Stimulated activated CD8-positive, alpha-beta memory T cell treated with anti-CD3 and anti-CD28 coated beads, Interleukin-2, amount 100 ng/mL, for 48 hours (primary cell): ENCODE measurements at places on chromosomes 12 and 14.

- DNase-seq, result no peak
Measured at GRCh38 chr14:21032326-21033132, 2.1 kb downstream of the RNASE13 start.

GRCh38 chr12:94990222-94990621 lies 13.3 kb downstream of the NDUFA12 start:
- DNase-seq, result no peak

- no peak for DNase-seq
Measured at GRCh38 chr12:75432924-75433323, 42.0 kb downstream of the GLIPR1L2 start.

DNA sequence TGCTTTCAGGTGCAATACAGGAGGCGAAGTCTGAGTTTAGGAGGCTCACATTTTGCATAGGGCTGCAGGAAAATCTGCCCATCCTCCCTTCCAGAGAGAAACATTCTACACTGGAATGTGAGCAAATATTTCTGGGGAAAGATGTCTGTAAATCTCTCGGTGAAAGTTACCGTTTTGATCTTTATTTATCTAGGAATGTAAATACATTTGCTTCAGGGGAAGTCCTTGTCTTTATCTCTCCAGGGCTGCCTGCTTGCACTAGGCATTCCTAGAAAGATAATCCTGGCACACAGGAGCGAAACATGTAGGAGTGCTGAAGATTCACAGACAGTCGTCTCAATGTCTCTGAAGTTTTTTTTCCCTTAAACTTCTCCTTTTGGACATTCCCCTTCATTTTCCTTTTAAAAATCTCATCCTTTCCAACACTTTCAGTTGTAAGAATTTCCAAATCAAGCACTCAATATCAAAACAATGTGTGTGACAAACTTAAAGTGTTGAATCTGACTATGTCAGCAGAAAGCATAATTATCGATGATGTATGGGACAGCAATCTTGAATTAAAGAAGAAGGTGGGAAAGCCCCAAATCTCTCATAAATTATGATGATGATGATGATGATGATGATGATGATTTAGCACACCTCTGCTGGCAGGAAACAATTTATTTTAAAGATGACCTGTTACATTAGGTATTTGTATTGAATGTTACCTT lies 113.4 kb upstream of the RESF1 start:
- DNase-seq, result no peak

- DNase-seq, result no peak
Measured at GRCh38 chr12:28568704-28569103, 378.4 kb downstream of the CCDC91 start.

DNA sequence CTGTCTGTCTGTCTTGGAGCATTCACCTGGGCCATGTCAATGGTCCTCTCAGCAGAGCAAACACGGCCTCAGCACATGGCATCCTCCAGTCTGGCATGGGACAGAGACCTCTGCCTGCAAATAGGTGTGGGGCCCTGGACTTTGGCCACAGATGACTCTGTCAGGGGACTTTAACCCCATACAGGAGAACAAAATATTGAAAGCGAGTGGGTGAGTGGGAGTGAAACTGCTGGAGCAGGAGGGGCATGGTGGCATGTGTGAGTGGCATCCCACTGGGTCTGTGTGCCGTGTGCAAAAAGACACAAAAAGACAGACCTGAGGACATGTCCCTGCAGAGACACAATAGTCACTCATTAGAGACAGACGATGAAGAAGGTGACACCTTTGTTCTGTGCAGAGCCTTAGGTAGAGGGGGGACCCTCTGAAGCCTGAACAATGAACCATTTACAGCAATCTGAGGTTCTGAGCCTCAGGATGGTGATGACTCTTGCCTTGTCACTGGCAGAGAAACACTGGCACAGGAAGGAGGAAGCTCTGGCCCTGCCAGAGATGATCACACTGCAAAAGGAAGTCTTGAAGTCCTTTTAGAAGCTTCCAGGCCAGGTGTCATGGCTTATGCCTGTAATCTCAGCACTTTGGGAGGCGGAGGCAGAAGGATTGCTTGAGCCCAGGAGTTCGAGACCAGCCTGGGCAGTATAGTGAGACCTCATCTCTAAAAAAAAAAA lies 7.5 kb downstream of the LAG3 start:
- DNase-seq, result no peak

DNA sequence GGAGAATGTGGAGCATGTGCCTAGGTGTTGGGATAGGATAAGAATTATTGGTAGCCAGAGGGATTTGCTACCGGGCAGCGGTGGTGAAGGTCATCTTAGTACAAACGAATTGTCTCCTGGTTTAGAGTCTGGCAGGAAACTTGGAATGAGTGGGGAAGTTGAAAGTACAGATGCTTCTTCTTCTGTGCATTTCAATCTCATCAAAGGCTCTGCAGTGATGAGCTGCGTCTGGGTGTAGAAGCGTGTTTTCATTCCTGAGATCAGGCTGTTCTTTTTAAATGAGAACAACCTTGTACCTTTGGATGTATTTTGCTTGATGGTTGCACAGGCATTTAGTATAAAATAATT lies 2.1 kb downstream of the WNK1 start:
- DNase-seq, result no peak

DNA sequence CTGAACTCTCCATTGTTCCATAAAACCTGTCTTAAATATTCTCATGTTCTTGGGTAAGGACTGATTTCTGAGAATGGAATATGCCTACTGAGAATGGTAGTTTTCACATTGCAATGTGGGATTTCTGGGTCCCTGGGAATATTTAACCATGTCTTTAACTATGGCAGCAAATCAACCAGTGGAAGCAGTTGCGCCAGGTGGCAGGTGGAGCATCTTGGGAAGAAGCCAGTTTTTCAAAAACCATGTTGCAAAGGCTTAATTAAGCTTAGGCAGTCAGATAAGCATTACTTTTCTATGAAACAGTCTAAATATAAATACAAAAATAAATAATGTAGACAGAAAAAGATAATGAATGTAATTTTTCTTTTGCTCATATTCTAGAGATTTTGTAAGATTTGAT lies 448.1 kb downstream of the ADAMTS20 start:
- no peak for DNase-seq

GRCh38 chr14:91394105-91395081 lies 23.2 kb downstream of the CCDC88C start:
- DNase-seq, result no peak
